Activated CD4-positive, alpha-beta T cell treated with anti-CD3 and anti-CD28 coated beads for 4 hours (primary cell): ENCODE measurements at places on chromosomes 2 and 18.
A peak's percentile ranks its signal among the peaks of the same experiment; 100 is the strongest.

GRCh38 chr2:159427048-159427447 is 140.5 kb upstream of the WDSUB1 start:
- DNase-seq = no peak

DNA sequence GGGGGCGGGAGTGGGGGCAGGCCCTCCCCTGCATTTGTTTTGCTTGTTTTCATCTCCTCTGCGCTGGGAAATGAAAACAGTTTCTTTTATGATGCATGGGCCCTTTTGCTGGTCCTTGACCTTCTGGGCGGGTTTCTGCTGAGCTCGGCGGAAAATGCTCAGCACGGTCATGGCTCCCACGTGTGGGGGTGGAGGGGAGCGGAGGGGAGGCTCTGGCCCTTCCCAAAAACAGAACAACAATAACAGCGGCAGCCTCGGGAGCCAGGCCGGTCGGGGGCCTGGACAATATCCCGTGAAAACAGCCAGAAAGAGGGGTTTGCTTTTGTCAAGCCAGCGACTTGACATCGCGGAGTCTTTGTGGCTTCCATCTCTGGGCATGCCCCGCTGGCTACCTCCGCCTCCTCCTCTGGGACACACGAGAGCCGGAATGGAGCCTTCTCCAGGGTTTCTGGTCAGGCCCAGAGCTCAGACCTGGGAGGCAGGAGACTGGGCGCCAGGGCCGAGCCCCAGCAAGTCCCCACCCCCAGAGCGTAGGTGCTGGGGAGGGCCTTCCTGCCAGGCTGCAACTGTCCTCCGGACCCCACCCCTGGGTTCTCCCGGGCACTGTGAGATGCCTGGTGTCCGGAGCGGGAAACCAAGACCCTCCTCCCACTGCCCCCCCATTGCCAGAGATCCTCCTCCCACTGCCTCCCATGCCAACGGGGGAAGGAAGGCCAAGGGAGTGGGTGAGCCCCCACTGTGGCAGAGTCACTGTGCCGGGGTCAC is 35.9 kb upstream of the SNED1 start:
- DNase-seq = no peak

DNA sequence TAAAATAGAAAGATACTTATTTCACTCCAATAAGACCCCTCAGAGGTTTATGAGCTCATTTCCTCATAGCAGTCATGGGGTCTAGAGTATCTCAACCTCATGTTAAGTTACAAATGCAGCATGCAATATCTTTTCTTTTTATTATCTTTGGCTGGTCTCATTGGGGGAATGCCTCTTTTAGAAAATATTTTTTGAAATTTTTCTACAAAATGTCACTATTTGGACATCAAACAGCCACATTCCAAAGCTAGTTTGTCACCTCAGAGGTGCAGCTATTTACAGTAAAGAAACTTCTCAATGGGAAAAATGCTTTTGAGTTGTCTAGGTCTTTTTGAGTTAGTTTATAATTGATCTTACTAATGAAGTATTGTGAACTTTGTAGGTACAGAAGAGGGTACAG is 370.7 kb upstream of the LRATD1 start:
- no peak for DNase-seq

DNA sequence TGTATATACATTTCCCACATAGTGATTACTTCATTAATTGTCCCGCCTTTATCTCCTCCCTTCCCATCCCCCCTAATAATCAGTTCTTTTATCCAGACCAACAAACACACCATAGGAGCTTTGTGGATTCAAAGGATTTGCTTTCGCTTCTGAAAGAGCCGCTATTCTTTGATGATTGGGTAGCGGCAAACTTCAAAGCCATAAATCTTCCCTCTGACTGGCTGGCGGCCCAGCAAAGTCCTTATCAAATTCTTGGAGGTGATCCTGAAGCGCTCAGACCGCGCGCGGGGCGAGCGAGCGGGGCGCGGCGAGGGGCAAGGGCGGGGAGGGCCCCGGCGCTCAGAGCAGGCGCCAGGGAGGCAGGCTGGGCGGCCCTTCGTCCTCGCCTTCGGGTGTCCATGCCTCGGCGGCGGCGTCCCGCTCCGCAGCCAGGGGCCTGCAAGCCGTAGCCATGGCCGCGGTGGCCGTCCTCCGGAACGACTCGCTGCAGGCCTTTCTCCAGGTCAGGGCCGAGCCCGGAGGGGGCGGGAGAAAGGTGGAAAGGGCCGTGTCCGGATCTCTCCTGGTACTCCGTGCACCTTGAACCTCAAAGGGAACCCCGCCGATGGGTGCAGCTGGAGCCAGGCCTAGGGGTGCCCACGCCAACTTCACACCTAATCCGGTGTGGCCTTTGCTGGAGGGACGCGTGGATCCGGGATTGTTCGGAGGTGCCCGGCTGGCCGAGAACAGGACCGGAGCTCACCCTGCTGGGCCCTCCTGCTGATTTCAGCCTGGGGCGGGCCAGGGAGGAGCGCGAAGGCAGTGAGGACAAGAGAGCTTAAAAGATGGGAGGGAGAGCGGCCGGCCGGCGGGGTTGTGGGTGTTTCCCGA is at the start of gene SP5:
Gene SP5, plus strand, starts transcription at position 276 of the 870 bp plus-strand sequence. Its CDS starts 176 bp downstream, at position 452.
- DNase-seq = peak; percentile 22

DNA sequence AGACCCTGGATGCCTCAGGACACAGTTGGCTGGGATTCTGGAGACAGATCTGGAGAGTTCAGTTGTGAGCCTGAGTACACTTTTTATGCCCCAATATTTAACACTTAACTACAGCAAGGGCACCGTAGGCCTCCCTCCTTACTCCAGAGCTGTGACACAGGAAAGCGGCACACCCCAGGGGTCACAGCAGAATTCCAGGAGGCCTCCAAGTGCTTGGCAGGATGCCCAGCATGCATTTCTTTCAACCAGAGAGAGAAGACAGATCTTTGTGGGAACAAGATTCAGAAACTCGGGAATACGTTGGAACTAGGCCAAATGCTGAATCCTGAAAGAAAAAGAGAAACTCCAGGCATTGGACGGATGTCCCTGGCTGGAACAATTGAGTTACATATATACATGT is 199.2 kb upstream of the NT5C1B start:
- DNase-seq = no peak

DNA sequence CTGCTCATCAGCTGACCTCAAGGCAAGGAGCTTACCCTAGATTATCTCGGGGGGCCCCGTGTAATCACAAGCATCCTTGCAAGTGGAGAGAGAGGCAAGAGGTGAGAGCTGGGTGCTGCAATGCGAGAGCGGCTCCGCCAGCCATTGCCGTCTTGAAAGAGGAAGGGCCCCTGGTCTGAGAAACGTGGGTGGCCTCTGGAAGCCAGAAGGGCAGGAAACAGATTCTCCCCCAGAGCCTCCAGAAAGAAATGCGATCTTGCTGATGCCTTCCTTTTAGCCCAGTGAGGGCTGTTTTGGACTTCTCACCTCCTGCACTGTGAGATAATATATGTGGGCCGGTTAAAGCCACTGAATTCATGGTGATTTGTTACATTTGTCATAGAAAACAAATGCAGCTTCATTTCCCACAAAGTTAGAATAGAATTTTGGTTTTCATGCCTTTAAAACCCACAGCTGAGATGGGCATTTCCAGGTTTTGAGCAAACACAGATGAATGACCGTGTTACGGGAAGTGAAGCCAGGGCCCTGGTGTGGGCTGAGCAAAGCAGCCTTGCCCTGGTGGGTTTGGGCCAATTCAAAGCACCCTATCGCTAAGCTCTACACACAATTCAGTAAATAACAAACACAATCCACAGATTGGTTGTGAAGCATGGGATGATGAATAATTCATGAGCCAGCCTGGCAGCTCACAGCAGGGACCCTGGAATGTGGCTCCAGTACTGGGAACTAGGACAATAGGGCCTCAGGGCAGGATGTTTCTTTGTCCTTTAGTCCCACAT is 319.9 kb upstream of the HS6ST1 start:
- DNase-seq = no peak

- no peak for DNase-seq
Measured at GRCh38 chr2:201639205-201639604, 4.1 kb downstream of the TMEM237 start.

GRCh38 chr2:29697181-29697580 is 224.2 kb downstream of the ALK start:
- DNase-seq = no peak

DNA sequence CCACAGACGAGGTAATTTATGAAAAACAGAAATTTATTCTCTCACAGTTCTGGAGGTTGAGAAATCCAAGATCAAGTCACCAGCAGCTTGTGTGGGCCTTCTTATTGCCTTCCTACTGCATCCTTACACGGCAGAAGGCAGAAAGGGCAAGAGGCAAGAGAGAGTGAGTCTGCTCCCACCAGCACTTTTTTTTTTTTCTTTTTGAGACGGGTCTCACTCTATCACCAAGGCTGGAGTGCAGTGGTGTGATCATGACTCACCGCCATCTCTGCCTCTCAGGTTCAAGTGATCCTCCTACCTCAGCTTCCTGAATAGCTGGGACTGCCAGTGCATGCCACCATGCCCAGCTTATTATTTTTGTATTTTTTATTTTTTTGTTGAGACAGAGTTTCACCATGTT is 78.5 kb upstream of the HK2 start:
- DNase-seq = no peak

- no peak for DNase-seq
Measured at GRCh38 chr2:102256276-102256675, 55.1 kb upstream of the IL1RL1 start.

- DNase-seq = no peak
Measured at GRCh38 chr18:10022365-10022764, 108.5 kb downstream of the VAPA start.

DNA sequence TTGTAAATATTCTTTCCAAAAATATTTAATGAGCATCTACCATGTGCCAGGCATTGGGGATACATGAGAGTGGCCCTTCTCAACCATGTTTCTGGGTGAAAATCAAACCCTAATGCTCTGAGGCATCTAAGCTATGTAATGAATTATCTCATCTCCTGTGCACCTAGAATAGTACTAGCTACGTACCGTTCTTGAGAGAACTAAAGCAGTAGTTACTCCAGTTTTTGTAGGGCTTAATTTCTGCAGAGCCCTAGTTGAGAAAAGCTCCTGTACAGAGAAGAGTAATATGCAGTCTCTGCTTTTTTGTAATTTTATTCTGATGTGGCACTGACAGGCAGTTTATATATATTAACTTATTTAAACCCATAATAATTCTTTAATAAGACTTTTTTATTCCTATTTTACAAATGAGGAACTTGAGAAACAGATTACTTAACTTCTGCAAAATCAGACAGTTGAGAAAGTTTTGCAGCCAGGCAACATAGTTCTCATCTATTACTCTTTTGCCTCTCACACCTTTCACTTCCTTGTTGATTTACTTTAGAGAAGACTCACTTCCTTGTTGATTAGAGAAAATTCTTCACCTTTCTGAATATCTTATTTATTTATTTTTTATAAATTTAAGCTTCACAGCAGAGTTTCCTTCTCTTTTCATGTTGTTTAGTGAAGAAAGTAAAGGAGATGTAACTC is 3.1 kb downstream of the SPOPL start:
- no peak for DNase-seq

- peak; percentile 48 for DNase-seq
Measured at GRCh38 chr2:172434821-172435605, 7.6 kb downstream of the ITGA6 start.

DNA sequence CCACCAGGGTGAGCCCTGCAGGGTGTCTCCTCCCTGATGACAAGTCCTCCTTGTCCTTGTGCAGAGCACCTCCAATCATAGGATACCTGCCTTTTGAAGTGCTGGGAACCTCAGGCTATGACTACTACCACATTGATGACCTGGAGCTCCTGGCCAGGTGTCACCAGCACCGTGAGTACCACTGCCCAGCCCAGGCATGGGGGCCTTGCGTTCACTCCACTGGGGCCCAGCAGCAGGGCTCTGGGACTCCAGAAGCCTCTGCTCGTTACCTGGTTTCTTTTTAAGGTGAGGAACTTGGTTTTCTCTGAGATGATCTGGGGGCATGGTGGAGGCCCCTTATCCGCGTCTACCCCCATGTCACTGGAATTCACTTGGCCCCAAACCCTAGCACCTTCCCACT is 36.5 kb upstream of the RPL31 start:
- no peak for DNase-seq

DNA sequence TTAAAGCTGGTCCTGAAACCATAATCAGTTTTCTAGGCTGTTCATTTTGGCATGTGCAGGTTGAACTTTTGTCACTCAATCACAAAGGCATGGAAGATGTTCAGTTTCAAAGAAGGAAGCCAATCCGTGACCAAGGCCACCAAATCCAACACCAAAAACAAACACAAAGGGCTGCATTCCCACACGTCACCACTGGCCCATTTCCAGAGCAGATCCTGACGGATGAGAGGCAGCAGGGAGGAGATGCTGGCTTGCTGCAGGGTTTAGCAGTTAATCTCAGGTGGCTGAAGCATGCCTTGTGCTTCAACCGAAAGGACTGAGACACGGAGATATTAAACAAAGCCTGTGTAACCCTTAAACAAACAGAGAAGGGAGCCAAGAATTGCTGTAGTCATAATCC is 191.9 kb upstream of the CTAGE1 start:
- DNase-seq = no peak

GRCh38 chr2:178426388-178426787 is 24.6 kb downstream of the PRKRA start:
- DNase-seq = no peak

GRCh38 chr18:48393776-48394175 is 15.4 kb downstream of the ZBTB7C start:
- DNase-seq = no peak

- DNase-seq = no peak
Measured at GRCh38 chr2:141021611-141022010, 1109.2 kb downstream of the LRP1B start.

DNA sequence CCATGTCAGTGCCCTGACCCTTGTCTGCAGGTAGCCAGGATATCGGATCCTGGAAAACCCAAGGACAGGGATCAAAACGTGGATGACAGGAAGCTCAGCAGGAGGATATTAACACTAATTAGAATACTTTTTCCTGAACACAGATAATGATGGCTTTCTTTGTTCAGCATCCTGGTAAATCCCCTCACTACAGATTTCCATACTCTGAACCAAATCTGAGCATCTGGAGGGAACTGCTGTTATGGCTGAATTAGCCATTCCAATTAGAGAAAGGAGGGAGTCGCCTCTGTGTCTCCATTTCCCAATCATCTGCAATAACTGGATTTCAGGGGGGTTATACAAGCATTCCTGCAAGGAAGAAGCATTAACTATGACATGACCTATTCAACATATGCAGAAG is 24.4 kb downstream of the CXCR4 start:
- no peak for DNase-seq

DNA sequence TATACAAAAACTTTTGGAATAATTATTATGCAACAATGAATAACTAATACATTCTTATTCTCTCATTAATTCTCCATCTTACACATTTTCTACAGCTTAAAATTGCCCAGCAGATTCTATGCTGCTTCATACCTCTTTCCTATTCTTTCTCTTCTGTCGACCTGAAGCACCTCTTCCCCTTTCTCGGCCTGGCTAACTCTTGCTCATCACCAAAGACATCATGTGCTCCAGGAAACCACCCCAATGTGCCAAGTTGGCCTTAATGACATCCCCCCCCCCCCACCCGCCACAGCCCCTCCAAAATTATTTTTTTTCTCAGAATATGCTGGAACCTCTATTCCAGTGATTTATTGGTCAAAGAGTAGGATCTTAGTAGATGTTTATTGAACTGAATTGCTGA is 43.6 kb downstream of the ZNF521 start:
- no peak for DNase-seq
